ENCODE measurements at places on chromosomes 6 and 20.

- DNase-seq = no peak
Observed at GRCh38 chr6:111865909-111866546, 7.2 kb downstream of the FYN start.

- no peak for DNase-seq
Observed at GRCh38 chr20:9942736-9943135, 92.1 kb upstream of the ANKEF1 start.

DNA sequence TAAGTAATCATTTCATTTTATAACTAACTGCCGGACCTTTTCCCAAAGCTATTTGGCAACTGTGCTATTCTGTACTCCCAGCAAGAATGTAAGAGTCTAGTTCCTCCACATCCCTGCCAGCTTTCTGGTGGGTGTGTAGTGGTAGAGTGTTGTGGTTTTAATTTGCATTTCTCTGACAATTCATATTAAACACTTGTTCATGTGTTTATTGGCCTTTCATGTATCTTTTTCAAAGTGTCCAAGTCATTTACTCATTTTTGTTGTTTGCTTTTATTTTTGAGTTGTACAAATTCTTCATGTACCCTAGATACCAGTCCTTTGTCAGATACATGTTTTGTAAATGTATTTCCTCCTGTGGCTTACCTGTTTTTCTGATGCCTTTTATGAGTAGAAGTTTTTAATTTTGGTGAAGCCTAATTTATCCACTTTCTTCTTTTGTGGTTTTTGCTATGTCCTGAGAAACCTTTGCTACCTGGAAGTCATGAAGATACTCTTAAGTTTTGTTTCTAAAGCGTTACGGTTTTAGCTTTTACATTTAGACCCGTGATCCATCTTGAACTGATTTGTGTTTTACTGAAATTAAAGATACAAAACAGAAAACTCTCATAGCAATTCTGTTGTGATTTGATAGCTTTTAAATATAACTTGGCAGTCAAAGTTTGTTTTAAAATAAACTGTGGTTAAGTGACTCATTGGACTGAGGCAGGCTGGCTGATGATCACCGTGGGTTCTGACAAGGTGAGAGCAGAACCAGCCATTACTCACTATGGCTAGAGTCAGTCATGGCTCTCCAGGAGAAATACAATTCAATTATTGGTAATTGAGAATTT is 8.0 kb downstream of the MYLIP start:
- DNase-seq = no peak

DNA sequence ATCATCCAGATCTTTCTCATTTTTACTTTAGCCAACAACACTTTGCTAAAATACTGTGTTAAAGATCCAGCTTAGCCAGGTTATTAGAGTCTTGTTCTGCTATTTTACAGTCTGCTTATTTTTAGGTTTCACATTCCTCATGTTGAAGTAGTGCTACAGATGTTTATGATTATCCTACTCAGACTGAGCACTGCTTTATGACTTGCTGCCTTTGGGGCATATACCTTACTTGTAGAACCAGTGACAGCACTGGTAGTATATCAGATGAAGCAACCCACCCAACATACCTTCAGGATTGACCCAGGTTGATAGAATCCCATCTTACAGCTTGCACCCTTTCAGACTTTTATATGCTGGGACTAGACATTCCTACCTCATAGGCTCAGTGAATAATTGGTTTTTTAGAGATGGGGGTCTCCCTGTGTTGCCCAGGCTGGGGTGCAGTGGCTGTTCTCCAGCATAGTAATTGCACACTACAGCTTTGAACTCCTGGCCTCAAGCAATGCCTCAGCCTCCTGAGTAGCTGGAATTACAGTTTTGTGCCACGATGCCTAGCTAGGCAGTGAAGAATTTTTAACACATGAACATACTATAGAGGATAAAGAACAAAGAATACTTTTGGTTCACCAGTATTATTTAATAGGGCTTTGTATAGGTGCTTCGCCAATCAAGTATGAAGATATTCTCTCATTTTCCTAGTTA is 63.8 kb upstream of the DYNLRB1 start:
- no peak for DNase-seq

DNA sequence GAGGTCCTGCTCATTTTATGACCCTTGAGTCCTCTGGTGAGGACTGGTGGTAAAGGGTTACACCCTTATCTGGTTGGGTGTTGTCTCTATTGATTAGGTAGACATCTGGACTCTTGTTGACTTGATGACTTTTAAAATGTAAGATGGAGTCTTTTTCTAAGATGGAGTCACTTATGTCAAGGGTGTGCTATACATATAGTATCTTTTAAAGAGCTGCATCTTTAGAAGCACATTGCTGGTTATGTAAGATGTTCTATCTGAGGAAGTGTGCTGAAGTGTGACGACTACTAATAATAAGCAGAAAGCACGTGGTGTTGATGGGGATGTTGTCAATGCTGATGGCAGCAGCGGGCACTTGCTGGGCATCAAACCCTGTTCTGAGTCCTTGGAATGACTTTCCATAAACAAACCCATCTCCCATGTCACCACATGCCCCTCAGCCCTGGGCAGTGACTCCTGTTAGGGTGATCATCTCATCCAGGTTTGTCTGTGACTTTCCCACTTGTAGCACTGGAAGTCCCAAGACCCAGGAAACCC is 229.6 kb downstream of the EYA2 start:
- no peak for DNase-seq

DNA sequence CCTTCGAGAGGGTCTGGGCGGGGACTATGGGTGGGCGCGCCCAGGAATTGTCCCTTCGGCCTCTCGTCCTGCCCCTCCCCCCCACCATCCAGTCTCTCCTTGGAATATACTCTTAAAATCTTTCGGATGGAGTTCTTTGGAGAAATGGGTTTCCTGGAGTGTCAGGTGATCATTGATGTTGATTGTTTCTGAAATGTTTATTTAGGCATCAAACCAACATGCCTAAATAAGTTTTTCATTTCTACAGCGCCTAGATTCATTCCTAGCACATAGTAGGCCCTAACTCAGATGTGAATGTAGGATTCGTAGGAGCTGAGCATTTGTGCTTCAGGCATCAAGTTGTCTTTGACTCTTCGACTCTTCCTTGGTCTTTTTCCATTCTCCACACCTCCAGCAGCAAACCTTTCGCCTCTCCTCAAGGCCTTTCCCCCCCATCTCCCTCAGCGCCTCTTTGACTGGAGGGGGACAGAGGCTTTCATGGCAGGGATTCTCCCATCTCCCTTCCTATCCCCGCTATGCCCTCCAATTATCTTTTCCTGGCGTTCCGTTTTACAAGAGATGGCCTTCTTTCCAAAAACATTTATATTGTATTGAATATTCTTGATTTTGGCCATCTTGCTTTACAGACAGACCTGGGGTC is 610 bp downstream of the CASP8AP2 start:
- DNase-seq = no peak

DNA sequence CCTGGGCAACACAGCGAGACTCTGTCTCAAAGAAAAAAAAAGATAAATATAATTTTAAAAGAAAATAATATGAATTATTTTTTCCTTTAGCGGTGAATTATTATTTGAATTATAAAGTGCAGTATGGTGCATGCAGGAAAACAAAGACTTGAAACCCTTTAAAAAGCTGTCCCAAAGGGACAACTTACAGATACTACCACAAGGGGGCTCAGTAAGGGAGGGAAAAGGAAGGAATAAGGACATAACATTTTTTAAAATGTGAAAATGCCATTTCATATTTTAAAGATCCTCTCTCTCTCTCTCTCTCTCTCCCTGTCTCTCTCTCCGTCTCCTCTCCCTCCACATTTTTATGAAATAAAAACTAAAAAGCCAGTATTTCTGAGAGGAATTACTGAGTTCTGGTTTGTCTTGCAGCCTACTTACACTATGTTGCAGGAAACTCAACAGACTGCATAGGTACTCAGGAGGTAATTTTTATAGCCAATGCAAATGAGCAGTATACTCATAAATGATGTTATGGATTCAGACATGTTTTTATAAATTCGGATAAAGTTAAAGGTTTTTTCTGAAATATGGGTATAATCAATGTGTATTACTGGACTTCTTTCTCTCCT is 455.0 kb upstream of the GJE1 start:
- no peak for DNase-seq

- no peak for DNase-seq
Observed at GRCh38 chr6:52983159-52983848, 11.8 kb downstream of the GSTA4 start.

DNA sequence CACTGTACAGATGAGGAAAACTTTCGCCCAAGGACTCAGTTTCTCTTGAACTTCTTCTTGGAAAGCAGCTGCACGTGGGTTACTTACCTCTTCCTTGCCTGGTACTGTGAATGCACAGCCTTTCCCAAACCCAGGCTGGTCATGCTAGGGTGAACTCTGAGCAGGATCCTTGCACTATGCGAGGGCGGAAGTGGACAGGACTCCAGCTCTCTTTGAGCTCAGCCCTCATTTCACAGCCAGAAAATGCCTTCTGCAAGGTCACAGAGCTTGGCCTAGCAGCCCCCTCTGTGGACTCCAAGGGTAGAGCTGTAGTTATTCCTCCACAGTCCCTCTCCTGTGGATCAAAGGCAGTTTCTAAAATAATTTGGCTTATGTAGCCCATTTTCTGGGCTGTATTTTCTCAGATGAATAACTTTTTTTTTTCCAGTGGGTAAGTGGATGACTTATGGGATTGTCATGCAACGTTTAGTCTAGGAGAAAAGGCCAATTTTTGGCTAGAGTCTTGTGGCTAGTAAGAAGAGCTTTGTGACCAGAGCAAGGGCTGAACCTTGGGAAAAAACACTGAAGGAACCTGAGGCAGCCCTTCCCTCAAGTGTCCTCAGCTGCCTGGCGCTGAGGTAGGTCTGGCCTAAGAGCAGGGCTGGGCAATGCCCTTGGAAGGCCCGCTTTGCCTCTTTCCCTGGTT is 172.7 kb downstream of the SCP2D1 start:
- no peak for DNase-seq

GRCh38 chr6:160990847-160991405 is 643 bp upstream of the MAP3K4 start:
- DNase-seq = no peak

DNA sequence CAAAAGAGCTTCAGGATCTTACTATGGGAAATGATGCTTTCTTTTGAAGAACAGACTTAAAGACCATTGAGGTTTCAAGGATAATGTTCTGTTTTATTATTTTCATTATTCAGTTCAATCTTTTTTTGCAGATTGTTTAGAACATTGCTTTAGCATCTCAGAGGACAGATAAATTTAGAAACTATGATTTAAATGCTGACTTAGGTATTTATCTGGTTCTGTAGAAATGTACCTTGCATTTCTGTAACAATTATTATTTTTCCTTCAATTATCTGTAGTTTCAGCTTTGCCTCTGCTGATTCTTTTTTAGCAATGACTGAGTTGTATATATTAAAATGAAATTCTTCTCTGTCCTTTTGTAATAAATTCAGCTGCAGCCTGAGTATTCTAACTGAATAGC is 205.4 kb upstream of the PCSK2 start:
- no peak for DNase-seq

DNA sequence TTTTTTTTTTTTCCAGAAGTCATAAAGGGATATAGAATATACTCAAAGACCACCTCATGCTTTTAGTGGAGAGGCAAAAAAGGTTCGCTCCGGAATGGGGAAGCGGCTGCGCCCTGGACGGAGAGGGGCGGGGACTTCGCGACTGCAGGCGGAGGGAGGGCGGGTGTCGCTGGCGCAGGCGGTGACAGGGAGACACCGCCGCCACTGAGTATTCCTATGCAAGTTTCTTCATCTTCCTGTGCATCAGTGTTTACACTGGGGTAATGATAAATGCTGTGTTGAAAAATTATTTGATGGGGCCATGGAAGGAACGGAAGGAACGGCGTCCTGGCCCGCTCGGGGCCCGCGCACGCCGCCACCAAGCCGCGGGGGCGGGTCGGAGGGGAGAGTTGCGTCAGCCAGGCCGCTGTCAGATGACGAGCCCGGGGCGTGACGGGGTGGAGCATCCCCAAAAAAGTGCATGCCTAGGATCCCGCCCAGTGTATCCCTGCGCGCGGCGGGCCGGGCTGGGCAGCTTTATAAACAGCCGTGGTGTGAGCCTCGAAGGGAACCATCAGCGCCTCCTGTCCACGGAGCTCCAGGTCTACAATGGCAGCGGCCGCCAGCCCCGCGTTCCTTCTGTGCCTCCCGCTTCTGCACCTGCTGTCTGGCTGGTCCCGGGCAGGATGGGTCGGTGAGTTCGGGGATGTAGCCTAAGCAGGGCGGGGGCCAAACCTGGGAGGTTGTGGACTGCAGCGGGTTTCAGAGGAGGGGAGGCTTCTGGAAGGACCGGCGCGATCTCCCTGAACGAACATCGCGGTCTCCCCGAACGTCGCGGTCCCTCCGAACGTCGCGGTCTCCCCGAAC is at the start of gene ULBP1:
Gene ULBP1, plus strand, starts transcription at position 482 of the 846 bp plus-strand sequence. Its CDS starts 107 bp downstream, at position 589.
- no peak for DNase-seq

DNA sequence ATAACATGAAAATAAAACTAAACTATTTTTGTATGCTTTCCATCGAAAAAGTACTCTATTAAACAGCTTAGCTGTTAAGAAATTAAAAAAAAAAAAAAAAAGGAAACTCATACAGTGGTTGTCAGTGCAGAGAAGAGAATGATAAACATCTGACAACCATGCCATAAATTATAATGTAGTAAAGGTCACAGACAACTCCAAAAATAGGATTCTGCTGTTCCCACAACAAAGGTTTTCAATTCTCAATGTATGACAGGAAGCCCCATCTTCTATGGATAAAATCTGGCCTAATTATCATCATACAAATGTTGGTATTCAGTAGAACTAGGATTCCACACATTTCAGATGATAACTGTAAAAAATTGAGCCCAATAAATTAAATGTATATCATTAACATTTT is 5.0 kb downstream of the PLN start:
- no peak for DNase-seq

DNA sequence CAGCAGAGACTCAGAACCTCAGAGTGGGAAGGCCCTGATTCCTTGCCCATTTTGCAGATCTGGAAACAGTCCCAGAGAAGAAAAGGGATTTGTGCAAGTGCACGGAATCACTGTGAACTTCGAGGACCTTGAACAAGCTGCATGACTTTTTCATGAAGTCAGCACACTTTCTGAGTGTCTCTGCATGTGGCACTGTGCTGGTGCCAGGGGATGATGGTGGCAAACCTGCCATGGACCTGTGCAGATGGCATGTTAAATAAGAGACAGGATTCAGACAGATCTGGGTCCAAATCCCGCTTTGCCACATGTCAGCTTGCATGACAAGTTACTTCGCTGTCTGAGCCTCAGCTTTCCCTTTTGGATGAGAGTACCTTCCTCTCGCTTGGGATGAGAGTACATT is 26.8 kb downstream of the ZNF831 start:
- no peak for DNase-seq

GRCh38 chr20:18223409-18223808 is 64.9 kb upstream of the ZNF133 start:
- no peak for DNase-seq

DNA sequence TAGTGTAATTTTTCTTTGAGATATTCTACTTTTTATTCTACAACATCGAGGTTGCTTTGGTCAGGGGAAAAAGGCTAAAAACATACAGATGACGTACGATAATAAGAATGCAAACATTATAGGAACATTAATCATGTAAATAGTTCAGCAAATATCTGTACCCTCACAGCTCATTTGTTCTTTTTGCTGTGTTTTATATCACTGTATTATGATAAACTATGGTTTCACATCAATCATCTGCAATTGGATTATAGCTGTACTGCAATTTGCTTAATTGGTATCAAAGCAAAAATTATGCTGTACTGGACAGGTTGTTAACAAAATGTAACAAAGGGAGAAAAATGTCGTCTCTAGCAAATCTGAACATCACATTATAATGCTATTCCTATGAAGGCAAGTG is 597.1 kb downstream of the EPHA7 start:
- DNase-seq = no peak

Data from GM12864 (cell line).